ENCODE measurements at places on chromosomes 11 and 22.

DNA sequence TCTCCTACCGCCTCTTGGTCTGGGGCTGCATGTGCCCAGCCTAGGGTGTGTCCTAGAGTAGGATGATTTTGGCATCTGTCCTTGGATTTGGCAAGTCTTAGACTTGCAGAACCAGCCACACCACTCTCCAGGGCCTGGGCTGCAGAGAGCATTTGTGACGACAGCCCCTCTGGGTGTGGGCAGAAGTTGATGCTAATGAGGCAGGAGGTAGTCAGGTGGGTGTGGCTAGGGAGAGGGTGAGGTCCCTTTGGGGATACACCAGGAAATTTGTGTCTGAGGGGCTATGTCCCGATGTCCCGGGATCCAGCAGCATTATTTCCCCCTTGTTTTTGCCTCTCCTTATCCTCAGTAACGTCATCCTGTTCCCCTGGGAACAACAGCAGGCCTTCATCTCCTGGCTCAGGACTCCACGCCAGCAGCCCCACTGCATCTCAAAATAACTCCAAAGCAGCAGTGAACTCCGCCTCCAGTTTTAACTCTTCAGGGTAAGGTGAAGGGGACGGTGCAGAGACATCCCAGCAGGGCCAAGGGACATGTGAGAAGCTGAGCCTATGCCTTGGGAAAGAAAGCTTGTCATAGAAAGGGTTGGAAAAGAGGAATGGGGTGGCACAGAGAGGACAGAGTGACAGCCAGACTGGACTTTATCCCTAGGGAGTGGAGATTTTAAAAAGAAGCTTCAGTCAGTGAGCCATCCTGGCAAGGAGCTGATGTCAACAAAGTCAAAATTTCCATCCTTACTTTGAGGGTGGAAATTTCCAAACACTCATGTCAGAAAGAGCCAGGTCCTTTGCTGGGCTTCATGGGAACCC lies 8.0 kb upstream of the TLCD5 start:
- DNase-seq, result peak; percentile 30
- no peaks in the 10 kb centered on the region for H3K36me3 ChIP-seq
- no peaks in the 10 kb centered on the region for H3K27me3 ChIP-seq

DNA sequence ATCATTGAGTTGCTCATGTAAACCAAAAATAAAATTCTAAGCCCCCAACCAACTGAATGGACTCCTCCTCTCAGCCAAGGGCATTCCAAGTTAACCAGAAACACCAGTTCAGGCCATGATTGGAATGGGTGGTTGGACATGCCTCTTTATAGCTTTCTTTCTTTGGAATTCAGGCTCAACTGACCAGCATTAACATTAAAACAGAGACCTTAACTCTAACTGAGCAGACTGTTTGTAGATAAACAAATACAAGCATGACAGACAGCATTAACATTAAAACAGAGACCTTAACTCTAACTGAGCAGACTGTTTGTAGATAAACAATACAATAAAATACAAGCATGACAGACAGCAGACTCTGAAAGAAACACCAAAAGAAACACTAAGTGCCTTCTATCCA lies 278.2 kb downstream of the DLG2 start:
- H3K4me1 ChIP-seq, result no peaks in the 10 kb centered on the region
- H3K27ac ChIP-seq, result no peak overlapping the region
- H3K36me3 ChIP-seq, result no peaks in the 10 kb centered on the region
- H3K4me3 ChIP-seq, result no peak overlapping the region

- H3K36me3 ChIP-seq, result no peaks in the 10 kb centered on the region
- no peak for DNase-seq
- peak overlapping the region; percentile 37 for H3K27ac ChIP-seq
- no peaks in the 10 kb centered on the region for H3K27me3 ChIP-seq
Measured at GRCh38 chr22:27790376-27791158, 11.0 kb downstream of the MN1 start.

DNA sequence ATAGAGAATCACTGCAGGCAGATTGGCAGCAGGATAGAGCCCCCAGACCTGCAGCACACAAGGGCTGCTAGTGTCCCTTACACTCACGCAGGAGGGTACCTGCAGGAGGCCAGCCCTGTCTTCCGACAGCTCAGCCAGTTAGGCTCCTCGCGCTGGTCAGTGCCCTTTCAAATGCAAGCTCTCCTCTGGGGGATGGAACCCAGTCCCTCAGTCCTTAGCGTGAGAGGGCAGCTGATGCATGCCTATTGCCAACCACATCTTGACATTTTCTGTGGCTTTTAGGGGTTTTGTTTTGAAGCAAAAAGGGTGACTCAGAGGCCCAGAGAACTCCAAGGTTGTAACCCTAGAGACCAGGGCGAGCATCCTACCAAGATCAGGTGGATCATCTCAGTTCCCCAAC lies 40.0 kb downstream of the WNT11 start:
- no peak overlapping the region for H3K4me3 ChIP-seq
- no peak for DNase-seq
- no peak overlapping the region for H3K27ac ChIP-seq
- no peaks in the 10 kb centered on the region for H3K4me1 ChIP-seq
- no peaks in the 10 kb centered on the region for H3K27me3 ChIP-seq

DNA sequence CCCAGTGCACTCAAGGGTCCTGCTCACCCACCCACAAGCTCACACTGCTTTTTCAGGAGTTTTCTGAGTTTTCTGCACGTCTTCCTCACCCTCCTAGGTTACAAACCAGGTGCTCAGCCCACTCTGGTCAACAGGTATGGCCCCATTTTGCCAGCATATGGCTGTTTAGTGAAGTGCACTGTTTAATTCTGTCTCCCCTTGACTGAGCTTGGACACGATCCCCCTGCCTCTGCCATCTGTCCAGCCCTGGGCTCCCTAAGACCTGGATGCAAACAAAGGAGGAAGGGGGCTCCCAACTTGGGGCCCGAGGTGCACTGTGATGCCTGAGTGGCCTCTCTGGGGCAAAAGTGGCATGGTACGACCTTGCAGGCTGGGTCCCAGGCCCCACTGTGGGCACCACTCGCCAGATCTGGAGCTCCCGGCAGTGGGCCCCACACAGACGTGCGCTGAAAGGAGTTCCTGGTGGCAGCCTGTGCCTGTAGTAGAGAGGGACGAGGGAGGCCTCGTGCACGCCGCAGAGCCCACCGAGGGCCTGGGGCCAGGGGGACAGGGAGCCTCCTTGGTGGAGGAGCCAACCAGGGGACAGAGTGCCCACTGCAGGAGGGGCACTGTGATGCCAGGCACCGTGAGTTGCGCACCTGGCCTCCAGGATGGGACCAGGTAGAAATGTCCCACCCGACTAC lies 37.3 kb upstream of the COMT start:
- H3K27me3 ChIP-seq, result no peaks in the 10 kb centered on the region
- H3K27ac ChIP-seq, result no peak overlapping the region
- DNase-seq, result no peak
- H3K4me3 ChIP-seq, result no peak overlapping the region
- no peaks in the 10 kb centered on the region for H3K4me1 ChIP-seq
- no peaks in the 10 kb centered on the region for H3K36me3 ChIP-seq

DNA sequence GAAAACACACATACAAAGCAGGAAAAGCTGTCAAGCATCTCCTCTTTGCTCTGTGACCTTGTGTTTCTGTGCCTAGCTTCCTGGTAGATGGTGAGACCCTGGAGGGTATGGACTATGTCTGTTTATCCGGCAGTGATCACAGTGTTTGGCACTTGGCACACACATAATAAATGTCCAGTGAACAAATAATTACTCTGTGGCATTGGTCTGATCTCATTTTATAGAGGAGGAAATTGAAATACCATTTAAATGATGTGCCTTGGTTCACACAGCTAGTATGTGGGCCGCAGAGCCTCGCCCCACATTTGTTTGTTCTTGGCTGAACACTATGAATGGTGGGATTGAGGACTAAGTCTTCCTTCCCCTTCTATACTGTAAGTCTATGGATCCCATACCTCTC lies 104.7 kb upstream of the SPON1 start:
- H3K4me1 ChIP-seq, result no peaks in the 10 kb centered on the region
- no peak for DNase-seq
- H3K4me3 ChIP-seq, result no peak overlapping the region
- H3K27ac ChIP-seq, result no peak overlapping the region
- H3K36me3 ChIP-seq, result no peaks in the 10 kb centered on the region
- H3K27me3 ChIP-seq, result no peaks in the 10 kb centered on the region

DNA sequence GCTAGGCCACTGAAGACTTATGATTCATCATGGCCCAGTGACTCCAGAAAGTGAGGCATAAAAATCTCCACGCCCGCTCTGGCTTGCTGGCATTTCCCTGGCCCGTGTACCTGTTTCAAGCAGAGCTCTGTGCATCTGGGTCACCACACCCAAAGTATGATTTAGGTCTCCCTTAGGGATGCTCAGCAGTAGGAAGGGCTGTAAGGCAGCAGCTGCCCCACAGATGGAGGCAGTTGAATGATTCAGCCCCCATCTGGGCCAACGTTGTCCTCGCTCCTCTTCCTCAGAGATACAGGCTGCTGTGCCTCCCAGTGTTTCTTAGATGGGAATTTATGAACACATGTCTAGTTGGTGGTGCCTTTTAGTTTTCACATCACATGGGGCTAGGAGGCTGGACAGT lies 21.6 kb downstream of the GPR83 start:
- H3K4me3 ChIP-seq, result no peak overlapping the region
- H3K27me3 ChIP-seq, result no peaks in the 10 kb centered on the region
- no peak overlapping the region for H3K27ac ChIP-seq
- H3K36me3 ChIP-seq, result no peaks in the 10 kb centered on the region
- DNase-seq, result no peak
- H3K4me1 ChIP-seq, result no peaks in the 10 kb centered on the region

- no peaks in the 10 kb centered on the region for H3K36me3 ChIP-seq
- peak overlapping the region; percentile 36 for H3K27ac ChIP-seq
- DNase-seq, result no peak
Measured at GRCh38 chr11:88297863-88298262, 39.7 kb downstream of the CTSC start.

GRCh38 chr11:122625976-122626665 lies 29.4 kb upstream of the UBASH3B start:
- no peak overlapping the region for H3K27ac ChIP-seq
- H3K4me3 ChIP-seq, result no peak overlapping the region
- no peaks in the 10 kb centered on the region for H3K27me3 ChIP-seq
- H3K4me1 ChIP-seq, result peaks cover 10% of the 10 kb centered on the region
- H3K36me3 ChIP-seq, result no peaks in the 10 kb centered on the region

- no peak overlapping the region for H3K4me3 ChIP-seq
- no peak overlapping the region for H3K27ac ChIP-seq
- H3K4me1 ChIP-seq, result no peaks in the 10 kb centered on the region
- H3K36me3 ChIP-seq, result no peaks in the 10 kb centered on the region
- peaks cover 28% of the 10 kb centered on the region for H3K27me3 ChIP-seq
- no peak for DNase-seq
Measured at GRCh38 chr22:45099961-45100360, 63.8 kb upstream of the NUP50 start.

GRCh38 chr22:23014250-23014649 lies 56.1 kb upstream of the GNAZ start:
- H3K36me3 ChIP-seq, result no peaks in the 10 kb centered on the region
- no peak for DNase-seq
- H3K4me1 ChIP-seq, result no peaks in the 10 kb centered on the region
- H3K27ac ChIP-seq, result no peak overlapping the region
- H3K27me3 ChIP-seq, result no peaks in the 10 kb centered on the region

DNA sequence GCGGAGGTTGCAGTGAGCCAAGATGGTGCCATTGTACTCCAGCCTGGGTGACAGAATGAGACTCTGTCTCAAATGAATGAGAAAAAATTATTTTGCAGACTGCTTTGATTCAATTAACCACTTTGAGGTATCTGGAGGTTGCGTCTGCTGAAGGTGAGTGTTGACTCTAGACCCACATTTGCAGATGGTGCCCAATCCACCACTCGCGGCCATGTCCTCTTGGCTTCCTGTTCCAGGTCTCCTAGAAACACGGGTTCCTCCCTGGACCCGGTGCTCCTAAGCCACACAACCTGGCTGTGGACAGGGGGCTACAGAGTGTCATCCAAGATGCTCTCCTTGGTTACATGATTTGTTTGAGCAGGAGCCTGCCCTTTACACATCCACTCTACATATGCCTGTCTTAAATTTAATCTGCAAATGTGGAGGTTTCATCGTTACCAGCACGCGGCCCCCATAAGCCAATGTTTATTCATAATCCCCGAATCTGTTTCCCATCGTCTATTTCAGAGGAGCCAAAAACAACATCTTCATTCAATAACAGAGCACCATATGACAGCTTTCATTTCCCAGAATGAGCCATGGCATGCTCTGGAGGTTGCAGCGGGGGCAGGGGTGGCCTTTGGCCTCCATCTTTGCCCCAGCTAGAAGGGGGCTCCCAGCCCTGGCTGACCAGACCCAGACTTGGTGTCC lies 377.2 kb downstream of the CTTN start:
- no peaks in the 10 kb centered on the region for H3K36me3 ChIP-seq
- H3K4me1 ChIP-seq, result no peaks in the 10 kb centered on the region
- no peak for DNase-seq
- no peaks in the 10 kb centered on the region for H3K27me3 ChIP-seq

DNA sequence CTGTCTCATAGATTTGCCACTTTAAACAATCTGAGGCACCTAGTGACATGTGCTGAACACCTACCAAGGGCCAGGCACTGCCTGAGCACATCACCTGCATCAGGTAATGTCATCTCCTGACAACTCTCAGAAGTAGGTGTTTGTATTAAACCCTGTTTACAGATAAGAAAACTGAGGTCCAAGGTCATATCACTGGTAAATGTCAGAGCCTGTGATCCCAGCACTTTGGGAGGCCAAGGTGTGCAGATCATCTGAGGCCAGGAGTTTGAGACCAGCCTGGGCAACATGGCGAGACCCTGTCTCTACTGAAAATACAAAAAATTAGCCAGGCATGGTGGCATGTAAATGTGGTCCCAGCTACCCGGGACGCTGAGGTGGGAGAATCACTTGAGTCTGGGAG lies 39.1 kb upstream of the ACCSL start:
- H3K27ac ChIP-seq, result no peak overlapping the region
- H3K4me1 ChIP-seq, result no peaks in the 10 kb centered on the region
- no peak for DNase-seq

All from tibial nerve (tissue), 4 donors.